NCI-H1105 treated with DMSO at 0.1 percent for 48 hours (cell line): ENCODE measurements at places on chromosomes 7 and 10.
A peak's percentile ranks its signal among the peaks of the same experiment; 100 is the strongest.

DNA sequence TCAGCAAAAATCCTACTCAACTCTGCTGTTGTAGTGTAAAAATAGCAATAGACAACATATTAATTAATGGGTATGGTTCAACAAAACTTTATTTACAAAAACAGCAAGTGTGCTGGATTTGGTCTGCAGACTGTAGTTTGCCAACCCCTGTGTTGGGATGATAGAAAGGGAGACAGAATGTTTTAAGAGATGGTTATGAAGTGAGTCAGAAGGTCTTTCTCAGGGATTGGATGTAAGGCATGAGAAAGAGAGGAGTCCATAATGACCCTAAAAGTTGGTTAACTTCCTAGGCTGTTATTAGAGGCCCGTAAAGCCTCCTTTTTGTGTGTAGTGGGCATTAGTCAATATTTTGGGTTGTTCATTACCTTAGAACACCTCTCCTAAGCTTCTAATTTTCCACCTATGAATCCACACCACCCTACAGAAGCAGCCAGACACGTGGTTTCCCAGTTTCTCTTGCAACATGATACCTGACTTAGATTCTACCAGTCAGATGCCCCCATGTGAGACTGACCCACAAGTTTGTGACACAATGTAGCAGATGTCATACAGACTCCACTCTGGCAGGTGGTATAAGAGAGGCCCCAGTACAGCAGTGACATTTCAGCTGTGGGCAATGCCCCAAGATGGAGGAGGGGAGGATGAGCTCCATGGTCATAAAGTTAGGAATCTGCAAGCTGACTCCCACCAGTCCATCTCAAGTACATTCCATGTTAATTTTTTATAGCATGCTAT is 1015.6 kb downstream of the KCNMA1 start:
- DNase-seq, result no peak

DNA sequence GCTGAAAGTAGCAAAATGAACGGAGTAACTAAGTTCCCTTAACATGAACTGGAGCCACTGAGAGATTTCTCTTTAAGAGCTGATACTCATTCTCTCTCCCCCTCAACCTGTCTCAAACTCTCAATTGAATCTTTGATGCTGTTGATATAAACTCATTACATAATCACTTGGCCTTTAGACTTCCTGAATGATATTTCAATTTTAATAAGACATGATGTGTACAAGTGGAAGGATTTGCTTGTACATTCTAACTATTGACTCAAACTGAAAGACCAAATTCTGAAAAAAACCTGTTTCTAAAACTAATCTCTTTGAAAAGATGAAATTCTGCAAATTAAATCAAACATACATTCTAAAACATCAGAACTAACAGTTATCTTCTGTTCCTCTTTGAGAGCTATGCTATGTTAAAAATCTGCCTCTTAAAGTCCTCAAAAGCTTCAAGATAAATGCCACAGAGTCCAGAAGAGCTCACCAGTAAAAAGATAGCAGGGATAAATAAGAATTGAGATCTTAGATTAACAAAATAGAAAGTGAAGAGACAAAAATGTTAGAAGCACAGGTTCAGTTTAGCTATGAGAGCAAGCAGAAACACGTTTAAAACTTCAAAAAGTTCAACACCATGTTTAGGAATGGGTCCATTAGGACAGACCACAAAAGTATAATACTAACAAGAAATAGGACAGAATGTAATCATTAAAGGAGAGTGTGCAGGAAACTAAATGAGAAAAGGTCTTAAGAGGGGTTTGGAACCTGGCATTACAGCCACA is 46.1 kb downstream of the TNPO3 start:
- DNase-seq, result no peak

DNA sequence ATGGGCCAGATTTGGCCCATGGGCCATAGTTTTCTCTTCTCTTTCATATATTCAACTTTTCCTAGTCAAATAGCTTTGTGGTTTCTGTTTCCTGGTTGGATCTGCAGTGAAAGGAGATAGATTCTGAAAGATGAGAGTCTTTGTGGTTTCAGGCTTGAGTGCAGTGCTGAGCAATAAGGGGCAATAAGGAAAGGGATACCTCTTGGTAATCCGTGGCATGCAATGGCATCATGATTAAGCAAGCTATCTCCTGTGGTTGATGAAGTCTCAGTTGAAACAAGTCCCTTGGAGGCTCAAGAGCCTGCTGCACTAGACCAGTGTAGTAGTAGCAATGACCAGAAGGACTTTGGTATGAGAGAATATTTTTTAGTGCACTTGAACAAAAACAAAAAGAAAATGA is 187.7 kb upstream of the CNTNAP2 start:
- DNase-seq, result no peak

DNA sequence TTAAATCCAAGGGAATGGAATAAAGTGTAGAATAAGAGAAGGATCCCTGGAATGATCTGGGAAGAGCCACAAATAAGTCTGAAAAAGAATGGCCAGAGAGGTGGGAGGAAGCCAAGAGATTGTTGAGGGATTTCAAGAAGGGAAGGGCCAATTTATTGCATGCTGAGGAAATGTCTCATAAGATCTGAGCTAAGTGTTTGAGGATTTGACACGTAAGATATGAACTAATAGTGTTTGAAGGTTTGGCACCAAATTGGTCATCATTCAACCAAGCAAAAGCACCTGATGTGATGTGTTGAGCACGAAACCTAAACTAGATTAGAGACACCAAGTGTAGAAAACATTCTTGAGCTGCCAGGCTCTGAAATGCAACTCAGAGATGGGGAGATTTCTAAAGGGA is 97.9 kb downstream of the TSPAN12 start:
- DNase-seq, result no peak

GRCh38 chr10:9147475-9147874 is 1093.0 kb downstream of the GATA3 start:
- DNase-seq, result no peak

DNA sequence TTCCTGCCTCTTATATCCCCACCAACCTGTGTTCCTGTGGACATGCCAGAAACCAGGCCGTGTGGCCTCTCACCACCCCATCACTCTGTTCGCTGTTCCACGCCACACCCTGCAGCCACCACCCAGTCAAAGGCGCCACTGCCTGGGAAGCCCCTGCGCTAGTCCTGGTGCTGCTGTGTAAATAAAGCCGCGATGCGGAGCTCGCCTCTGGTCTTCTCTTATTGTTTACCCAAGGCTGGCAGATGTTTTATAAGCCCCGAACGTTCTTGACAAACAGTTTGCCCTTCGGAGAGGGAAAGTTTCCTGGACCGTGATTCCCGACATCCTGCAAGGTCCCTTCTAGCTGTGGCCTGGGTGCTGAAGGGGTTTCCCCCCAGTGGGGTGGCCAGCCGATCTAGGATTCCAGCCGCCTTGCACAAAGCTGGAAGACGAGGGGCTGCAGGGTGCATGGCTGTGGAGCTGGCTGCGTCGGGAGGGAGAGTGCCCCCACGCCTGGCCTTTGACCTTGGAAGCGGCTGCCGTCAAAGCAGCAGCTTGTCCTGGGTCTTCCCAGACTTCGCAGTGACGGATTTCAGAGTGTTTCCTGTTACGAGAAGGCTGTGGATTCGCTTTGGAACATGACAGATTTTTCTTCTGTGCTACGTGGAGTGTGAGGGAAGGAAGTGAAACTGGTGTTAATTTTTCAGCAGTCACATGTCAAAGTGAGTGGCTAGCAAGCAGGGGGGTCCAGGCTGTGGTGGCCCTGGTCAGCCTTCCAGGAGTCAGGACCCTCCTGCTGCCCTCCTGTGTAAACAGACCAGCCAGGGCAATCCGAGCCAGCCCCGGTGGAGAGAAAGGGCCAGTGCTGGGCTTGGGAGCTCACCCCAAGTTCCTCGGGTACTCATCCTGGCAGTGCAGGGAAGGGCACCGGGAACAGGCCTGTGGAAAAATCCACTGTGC is 61.6 kb downstream of the LHPP start:
- DNase-seq, result peak; percentile 49

DNA sequence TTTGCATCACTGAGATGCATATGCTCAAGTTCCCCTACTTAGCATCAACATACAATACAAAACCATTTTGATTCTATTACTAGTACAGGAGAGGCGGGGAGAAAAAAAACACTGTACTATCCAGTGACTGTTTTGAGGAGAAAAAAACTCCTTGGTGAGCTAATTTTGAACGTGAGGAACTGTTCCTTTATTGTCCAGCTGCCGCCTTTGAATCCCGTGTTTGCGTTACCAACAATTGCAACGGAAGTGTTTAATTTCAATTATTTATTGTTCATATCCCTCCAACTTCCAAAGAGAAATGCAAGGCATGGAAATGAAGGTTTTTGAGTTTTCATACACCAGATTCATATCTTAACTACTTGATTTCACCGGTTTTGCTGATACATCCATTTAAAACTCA is 66.4 kb upstream of the ARHGAP21 start:
- DNase-seq, result no peak

GRCh38 chr7:105578496-105578895 is 2.8 kb downstream of the EFCAB10 start:
- no peak for DNase-seq

DNA sequence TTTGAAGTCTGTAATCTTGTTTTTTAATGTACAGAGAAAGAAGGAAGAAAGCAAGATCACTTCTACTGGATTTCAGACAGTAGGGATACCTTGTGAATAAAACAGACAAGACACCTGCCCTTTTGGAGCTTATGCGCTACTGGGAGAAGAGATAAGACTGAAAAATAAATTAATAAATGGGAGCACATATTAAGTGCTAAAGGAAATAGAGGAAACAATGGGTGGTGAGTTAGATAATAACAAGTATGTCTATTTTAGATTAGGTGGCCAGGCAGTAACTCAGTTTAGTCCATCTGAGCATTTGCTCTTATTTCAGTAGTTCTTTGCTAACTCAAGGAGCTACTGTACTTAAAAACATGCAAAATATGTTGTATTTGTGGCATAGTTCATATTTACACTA is 15.9 kb downstream of the MIOS start:
- DNase-seq, result no peak

DNA sequence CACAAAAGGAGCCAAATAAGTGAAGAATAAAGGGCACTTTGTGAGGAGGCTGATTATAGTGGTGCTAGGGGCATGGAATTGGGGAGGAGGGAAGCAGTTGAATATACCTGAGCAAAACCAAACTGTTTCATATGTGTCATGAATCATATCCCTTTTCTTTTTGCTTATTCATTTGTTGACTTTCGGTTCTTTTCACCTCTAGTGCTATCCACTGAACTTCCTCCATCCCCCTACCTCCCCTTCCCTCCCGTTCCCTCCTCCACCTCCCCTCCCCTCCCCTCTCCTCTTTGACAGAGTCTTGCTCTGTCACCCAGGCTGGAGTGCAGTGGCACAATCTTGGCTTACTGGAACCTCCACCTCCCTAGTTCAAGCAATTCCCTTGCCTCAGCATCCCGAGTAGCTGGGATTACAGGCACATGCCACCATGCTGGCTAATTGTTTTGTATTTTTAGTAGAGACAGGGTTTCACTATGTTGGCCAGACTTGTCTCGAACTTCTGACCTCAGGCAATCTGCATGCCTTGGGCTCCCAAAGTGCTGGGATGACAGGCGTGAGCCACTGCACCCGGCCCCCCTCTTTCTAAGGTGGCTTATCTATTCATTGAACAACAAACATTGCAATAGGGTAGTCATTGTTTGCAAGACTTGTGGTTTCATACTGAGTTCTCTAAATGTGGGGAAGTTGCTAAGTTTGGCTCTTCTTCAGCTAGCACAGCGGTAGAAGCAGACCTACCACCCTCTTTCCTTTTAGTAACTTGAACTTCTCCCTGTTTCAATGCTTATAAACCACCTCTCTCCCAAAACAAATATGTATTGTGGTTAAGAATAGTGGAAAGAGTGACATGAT is 150.4 kb upstream of the PRPS1L1 start:
- no peak for DNase-seq

DNA sequence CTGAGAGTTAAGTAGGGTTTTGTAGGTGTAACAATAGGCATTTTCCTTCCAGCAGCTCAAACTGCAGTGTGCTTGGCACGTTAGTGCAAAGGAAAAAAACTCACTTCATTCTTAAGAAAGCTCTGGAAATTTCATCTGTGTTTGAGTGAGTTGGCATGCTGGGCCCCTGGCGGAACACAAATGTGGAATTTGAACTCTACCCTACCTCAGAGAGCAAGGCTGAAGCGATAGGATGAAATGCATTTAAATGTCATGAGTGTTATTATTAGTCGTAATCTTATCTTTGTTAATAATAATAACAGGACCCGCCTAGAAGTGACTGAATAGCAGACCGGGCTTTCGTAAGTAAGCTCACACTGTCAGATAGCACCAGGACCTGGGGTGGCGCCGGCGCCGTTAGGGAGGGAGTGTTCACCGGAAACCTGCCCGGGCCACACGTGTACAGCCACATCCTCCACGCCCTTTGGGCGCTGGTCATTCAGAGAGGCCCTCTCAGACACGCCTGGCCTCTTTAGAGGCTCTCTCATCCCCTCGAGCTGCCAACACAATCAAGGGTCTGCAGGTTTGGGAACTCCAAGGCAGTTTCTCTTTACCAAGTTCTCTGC is 63.5 kb downstream of the GRK5 start:
- DNase-seq, result no peak

DNA sequence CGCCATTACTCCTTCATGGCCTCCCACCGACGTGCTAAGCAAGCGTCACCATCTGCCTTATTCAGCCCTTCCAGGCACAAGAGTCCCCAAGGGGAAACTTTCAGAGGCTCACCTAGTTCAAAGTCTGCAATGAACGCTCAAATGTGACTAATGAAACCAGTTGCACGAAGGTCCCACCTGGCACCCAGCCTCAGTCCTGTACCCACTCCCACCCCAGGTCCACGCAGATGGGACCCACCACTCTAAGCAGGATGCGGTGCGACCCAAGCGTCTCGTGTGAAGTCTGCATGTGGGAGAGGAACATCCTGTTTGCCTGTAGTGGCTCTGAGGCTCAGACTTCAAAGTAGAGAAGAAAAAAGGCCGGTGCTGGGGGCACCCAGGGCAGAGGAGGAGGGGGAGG is 40.3 kb downstream of the RGS10 start:
- DNase-seq, result no peak

- no peak for DNase-seq
Observed at GRCh38 chr7:68963552-68963951, 634.7 kb upstream of the AUTS2 start.

DNA sequence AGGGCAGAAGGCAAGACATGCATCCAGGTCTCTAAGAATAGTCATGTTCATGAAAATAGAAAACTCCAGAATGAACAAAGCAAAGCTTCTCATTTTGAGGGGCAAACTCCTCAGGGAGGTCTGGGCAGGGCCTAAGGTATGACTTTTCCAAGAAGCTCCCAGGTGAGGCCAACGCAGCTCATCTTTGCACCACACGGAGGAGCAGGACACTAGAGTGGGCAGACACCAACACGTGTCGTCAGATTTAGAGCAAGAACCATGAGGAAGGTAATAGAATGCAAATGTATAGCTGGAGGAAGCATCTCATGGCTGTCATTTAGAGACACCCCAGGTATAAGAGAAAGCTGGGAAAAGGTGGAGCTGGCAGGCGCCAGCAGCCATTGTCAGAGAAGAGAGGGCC is 95.7 kb downstream of the WDFY4 start:
- no peak for DNase-seq

DNA sequence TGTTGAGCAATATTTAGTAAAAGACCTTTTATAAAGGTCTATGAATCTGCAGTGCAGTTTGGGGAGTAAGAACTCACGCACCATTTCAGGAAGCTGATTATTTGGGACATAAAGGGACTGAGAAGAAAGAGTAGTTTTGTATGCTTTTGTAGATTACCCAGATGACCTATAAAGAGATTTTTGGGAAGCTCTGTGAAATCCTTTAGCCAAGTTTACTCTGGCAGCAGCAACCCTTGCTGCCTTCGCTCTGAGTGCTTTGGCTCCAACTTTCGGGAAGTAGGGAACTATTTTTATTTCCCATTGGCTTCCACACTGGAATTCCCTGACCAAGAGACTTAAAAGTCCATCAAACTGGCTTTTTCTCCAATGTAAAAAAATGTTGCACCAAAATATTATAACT is 1110.1 kb upstream of the PHF14 start:
- no peak for DNase-seq
